ENCODE measurements at places on chromosomes 4 and X.

GRCh38 chrX:51834076-51834475 is 59.3 kb upstream of the MAGED1 start:
- DNase-seq = peak; percentile 33

DNA sequence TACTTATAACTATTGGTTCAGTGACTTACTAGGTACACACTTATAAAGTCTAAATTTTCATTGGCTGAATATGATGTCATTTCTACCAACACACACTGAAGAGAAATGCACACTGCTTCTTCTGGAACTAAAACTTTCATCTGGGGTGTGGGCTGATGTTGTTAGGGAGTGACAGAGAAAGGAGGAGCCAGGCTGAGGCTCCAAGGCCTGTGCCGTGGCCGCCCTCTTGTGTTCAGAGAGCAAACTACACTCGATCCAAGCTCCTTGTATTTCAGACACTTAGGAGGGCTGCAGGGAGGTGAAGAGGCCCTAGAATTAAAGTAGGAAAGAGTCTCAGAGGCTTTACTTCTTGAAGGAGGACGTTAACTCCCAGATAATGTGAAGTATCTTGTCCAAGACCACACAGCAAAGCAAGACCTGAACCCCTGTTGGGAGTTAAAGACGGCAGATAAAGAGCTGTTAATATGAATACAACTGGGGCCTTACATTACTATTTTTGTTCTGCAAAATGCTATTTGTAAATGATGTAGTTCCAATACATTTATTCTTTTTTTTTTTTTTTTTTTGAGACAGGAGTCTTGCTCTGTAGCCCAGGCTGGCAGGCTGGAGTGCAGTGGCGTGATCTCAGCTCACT is 137.5 kb downstream of the AFAP1 start:
- DNase-seq = peak; percentile 89

DNA sequence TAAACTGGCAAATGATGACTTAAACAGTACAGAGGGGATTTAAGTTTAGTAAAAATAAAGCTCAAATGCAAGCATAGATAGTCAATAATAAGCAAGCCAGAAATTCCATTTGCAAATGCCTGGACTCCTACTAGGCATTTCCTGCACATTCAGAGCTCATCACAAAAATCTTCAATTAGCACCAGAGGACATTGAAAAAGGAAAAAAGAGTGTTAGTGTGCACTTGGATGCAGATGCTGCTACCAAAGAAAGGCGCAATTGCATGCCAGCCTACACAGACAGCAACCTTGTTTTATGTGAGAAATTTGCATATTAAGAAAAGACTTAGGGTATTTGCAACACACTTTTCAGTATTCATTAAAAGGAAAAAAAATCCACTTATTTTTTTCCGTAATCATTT is 282.1 kb downstream of the GRIA2 start:
- DNase-seq = no peak

GRCh38 chrX:110175146-110175545 is 142.7 kb downstream of the AMMECR1 start:
- DNase-seq = no peak

DNA sequence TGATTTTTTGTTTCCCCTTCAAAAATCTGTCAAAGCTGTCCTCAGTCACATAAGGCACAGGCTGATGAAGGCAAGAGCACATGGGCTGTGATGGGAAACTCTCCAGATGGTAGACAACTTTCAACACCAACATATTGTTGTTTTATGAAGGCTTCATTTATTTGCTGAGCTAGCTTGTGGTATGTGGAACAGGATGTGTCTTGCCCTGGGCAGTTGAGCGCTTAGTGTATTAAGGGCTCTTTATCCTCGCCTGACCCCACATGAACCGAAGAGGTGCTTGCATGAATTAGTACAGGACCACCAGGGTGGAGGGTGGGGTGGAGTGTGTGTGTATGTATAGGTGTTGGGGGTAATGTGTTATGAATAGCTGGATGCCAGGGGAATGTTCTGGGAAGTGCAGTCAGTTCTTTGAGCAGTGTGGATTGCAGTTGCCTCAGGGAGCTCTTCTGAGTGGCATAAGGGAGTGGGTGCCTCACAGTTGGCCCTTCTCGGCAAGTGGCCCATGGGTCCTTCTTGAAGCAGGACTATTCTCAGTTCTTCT is 103.1 kb downstream of the PHEX start:
- no peak for DNase-seq

GRCh38 chrX:2516623-2517022 is 15.8 kb upstream of the DHRSX start:
- no peak for DNase-seq

- no peak for DNase-seq
Observed at GRCh38 chr4:113921089-113921794, 58.2 kb downstream of the ARSJ start.

GRCh38 chr4:88524171-88524570 is 595 bp upstream of the PYURF start:
- DNase-seq = peak; percentile 11

GRCh38 chr4:97910005-97910404 is 233.3 kb downstream of the STPG2 start:
- DNase-seq = peak; percentile 3

DNA sequence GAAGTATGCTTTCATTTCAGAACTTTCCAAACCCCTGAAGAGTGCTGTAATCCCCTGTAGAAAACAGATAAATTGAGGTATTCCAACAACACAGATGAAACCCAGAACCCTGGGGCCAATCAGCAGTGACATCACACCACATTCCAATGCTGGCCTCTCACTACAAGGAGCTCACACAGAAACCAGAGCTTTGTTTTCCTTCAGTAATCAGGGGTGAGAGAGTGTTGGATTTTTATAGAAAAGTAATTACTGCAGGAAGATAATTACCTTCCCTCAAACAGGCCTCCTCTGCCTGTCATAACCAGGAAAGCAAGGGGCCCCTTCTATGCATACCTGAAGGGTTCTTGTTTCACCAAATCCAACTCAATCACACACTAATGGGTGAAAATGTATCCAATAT is 246.2 kb downstream of the SCFD2 start:
- DNase-seq = no peak

DNA sequence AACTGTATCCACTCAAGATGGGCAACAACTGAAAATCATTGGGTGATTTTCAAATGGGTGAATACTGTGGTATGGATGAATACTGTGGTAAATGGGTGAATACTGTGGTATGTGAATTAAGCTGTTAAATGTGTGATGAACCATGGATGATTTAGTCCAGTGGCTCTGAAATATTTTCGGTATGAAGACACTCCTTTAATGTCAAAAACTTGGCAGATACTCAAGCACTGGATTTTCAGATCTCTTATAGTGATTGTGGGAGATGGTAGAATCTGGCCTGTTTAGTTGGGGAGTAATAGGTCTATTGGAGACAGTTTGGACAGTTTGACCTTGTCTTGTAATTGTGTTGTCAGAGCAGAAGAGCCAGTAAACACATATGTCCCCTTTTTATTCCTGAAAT is 45.7 kb downstream of the SSX7 start:
- no peak for DNase-seq

DNA sequence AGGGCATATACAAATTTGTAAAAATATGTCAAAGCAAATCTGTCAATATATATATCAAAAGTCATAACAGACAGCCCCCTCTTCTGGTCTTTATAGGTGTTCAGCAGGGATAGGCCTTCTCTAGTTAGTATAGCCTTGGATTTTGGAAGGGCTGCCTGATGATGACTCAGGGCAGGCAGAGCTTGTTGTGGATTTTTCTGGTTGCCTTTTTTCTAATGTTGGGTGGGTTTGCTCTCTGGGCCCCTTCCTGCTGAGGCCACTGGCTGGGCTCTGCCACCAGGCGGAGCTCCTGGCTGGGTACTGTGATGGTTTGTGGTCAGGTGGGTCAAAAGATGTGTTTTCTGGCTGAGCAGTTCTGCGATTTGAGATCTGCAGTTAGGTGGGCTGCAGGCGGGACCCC is 294.2 kb downstream of the GRIA2 start:
- peak; percentile 3 for DNase-seq

DNA sequence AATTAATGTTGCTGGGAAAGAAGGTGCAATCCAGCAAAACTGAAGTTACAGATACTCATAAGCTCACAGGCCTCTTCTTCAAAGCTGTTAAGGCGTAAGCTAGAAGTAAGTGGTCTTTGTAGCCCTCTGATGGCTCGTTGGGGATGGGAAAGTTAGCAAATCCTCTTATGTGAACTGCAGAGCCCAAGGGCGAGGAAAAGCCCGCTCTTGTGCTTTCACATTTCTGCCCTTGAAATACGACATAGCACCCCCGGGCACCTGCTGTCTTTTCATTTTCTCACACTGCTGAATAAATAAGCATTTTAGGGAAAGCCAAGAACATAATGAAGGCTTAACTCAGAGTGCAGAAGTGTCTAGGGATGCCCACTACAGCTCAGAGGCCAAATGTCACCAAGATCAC is 73.1 kb upstream of the SORBS2 start:
- DNase-seq = no peak

DNA sequence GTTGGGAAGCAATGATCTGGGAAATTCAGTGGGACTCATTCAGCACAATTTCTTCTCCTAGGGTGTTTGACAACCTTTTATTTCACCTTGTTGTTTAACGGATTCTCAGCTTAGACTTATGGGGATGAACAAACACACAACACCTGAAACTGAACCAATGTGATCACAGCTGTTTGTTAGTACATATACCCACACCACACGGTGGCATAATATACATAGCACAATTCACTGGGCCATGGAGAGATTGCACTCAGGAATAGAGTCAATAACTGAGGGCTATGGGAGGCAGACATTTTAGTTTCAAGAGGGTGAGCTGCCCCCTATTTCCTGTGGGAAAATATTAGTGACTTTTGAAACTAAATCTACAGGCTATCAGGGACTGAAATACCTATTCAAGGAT is 148.0 kb downstream of the PARM1 start:
- no peak for DNase-seq

DNA sequence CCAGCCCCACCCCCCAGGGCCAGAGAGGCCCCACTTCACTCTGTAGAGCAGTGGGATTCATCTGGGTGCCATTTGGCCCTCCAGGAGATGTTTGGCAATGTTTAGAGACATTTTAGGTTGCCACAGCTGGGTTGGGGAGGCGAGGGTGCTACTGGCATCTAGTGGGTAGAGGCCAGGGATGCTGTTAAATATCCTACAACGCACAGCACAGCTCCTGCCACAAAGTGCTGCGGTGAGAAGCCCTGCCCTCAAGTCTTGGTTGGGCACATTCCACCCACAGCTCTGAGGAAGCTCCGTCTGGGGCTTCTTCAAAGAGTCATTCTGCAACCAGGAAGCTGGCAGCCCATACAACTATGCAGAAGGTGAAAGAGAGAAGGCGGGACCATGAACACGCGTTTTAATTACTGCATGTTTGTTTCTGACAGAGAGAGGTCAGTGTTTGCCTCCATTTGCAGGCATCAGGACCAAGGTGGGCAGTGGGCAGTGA is 48.1 kb upstream of the FAM9C start:
- peak; percentile 45 for DNase-seq

- no peak for DNase-seq
Observed at GRCh38 chrX:119648421-119648775, 42.2 kb upstream of the NKRF start.

- DNase-seq = no peak
Observed at GRCh38 chr4:108820492-108821350, 57.9 kb upstream of the ETNPPL start.

DNA sequence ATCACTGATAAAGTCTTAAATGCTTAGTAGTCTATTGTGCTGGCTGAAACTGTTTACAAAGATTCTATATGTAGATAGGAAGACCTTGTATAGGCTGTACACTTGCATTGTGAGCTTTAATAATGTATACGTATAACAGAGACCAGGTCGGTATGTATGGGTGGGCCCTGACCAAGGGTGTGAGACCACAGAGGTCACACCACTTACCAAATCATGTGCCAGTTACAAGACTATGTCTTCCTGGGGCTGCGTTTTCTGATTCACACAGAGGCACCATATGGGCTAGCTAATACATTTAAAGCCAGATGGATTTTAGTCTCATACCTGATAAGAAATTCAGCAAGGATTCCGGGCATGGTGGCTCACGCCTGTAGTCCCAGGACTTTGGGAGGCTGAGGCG is 8.8 kb downstream of the DIAPH2 start:
- no peak for DNase-seq

GRCh38 chrX:107600366-107600765 is 27.9 kb upstream of the PRPS1 start:
- DNase-seq = no peak

DNA sequence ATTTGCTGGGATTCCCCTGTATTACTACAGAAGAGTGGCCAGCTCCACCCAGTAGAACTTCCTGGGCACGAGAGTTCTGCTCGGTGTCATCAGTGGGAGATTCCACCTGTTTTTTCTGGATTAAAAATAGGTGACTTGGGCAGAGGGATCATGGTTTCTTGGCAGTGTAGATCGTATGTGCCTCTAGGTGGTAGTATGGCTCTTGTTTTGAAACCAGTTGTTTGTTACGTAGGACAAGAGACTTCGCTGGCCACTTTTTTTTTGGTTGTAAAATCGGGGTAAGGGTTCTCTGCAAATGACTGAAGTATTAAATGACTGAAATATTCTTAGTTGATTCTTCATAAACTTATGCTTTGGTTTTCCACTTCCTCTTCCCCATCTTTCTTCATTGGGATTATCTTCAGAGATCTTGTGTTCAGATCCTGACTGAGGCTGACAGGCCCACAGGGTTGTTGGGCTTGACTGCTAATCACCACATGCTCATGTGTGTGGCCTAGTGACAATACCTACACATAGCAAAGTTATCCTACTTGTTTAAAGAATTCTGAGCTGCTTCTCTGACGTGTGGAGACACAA is 43.8 kb upstream of the WDR1 start:
- peak; percentile 82 for DNase-seq

DNA sequence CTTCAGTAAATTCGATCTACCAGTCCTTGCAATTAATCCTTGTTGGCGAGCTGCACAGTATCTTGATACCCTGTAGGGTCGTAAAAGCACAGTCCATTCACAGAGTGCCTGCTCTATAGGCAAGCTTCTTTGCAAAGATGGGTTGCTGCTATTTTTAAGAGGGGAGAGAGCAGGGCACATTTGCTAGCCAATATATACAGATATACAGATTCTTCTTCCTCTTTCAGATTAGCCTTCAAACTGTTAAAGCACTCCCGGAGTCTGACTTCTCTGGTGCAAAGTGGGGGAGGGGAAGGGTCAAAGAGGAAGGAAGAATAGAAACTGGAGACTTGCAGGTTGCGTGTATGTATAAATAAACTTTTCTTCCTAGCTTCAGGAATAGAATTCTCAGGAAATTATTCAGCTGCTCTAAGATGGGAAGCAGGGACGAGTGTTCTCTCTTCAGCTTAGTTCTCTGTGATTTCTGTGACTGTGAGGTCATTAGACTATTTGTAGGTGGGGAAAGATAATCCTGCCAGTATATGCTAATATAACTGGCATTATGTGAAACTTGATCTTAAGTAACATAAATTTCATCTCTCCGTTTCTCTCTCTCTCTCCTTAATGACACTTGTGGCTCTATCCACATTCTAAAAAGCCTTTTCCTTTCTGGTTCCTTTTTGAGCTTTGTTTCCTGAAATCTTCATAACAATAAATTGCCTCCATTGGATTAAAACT is at the start of gene CYSLTR1:
TSS of gene CYSLTR1 (minus strand) at position 242 of the 717 bp plus-strand sequence. CDS start 53,865 bp downstream, outside the sequence.
- DNase-seq = peak; percentile 58

GRCh38 chrX:39577985-39578869 is 519.5 kb downstream of the BCOR start:
- peak; percentile 22 for DNase-seq

GRCh38 chr4:25590171-25590570 is 65.5 kb upstream of the SLC34A2 start:
- no peak for DNase-seq

- DNase-seq = no peak
Observed at GRCh38 chr4:54946741-54947140, 178.7 kb downstream of the KDR start.

- DNase-seq = no peak
Observed at GRCh38 chr4:38415682-38416081, 248.3 kb upstream of the KLF3 start.

- no peak for DNase-seq
Observed at GRCh38 chr4:147345662-147346061, 135.2 kb upstream of the EDNRA start.

GRCh38 chr4:156705311-156705710 is 266.3 kb downstream of the PDGFC start:
- DNase-seq = no peak

Data from hematopoietic multipotent progenitor cell treated with erythropoietin and hydrocortisone succinate and interleukin-3 and kit ligand, for 6 days (in vitro differentiated cells).